ENCODE measurements at places on chromosomes 1 and 21.

- DNase-seq, result no peak
Measured at GRCh38 chr1:56265216-56265615, 314.1 kb downstream of the PLPP3 start.

- DNase-seq, result no peak
Measured at GRCh38 chr1:16980473-16981268, at the start of gene MFAP2. Gene MFAP2 (minus strand): TSS chr1:16980620. CDS start chr1:16978273, 2,347 bp downstream.

DNA sequence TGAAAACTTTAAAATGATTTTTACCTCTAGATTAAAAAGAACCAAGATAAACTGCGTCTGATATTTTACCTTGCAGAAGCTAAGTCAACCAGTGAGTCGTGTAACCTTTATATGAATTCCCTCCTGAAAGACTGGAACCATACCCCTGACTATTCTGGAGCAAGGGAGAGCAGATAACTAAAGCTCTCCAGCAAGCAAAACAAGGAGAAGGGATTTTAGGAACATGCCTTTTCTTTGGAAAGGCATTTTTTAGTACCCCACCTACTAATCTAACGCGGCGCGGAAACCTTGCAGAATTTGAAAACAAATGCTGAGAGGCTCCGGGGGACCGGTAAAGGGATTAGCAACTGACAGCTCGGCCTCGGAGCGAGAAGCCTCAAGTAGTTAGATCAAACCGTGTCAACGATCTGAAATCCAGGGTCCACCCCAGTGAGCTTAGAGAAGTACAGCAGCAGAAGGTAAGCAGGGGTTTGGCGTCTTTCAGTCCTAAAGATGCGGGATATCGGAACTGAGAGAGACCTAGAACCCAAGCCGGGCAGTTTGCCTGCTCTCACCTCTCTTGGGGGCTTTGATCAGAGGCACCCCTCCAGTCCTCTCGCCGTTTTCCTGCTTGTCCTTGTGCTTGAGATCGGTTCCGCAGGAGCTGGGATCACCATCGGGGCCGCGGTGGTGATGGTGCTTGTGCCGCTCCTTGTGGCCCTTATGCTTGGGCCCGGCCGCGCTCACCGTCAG lies 954 bp downstream of the RSBN1 start:
- DNase-seq, result no peak

DNA sequence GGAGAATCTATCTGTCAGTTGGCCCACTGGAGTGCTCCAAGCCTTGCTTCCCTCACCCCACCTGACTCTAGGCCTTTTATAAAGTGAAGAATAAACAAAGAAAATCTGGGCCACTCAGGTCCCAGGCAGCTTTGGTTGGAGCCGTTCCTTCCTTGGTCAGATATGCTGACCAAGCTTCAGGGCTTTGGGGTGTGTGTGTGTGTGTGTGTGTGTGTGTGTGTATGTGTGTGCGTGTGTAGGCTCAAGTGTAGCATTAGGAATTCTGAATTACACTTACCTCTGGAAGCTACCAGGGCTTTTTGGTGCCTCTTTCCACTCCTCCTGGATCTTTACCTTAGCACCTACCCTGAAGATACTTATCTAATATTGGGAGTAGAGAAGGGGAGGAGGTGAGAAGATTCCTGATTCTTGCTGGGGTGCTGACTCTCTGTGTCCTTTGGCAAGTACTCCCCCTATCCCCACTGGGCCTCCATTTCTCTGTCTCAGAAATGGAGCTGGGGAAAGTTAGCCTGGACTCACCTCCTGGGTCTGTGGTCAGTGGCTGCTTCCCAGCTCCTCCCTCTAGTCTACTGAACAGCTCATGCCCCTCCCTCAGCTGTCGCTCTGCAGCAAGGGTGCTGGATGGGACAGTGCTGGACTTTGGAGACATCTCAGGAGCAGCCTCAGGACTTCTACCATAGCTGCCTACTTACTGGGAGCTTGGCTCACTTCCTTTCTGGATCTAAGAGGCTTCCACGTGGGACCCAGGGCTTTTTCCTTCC lies 10.8 kb downstream of the FOXD2 start:
- no peak for DNase-seq

GRCh38 chr1:55867304-55867843 lies 652.2 kb upstream of the USP24 start:
- DNase-seq, result no peak

- peak; percentile 91 for DNase-seq
Measured at GRCh38 chr1:154760469-154760933, 109.6 kb downstream of the KCNN3 start.

DNA sequence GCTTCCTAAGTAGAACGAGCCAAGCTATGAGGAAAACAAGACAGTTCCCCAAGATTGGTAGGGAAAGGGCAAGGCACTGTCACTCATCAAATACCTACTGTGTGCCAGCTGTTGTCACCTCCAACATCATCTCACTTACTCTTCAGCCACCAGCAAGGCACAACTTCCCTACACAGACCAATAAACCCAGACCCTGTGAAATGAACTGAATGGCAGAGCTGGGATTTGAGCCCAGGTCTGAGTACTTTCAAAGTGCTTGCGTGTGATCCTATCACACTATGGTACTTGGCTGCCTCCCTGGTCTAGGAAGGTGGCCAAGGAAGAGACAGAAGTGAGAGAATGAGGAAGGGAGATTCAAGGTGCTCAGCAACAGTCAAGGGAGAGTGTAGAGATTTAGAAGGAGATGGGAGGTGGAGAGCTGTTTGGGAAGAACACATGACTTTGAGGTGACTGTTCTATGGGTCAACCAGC lies 16.7 kb upstream of the TRIM63 start:
- no peak for DNase-seq

- no peak for DNase-seq
Measured at GRCh38 chr1:27137544-27138075, 17.3 kb downstream of the SLC9A1 start.

GRCh38 chr1:201501812-201502510 lies 5.0 kb downstream of the CSRP1 start:
- DNase-seq, result no peak

- no peak for DNase-seq
Measured at GRCh38 chr1:100404821-100405220, 52.5 kb downstream of the CDC14A start.

DNA sequence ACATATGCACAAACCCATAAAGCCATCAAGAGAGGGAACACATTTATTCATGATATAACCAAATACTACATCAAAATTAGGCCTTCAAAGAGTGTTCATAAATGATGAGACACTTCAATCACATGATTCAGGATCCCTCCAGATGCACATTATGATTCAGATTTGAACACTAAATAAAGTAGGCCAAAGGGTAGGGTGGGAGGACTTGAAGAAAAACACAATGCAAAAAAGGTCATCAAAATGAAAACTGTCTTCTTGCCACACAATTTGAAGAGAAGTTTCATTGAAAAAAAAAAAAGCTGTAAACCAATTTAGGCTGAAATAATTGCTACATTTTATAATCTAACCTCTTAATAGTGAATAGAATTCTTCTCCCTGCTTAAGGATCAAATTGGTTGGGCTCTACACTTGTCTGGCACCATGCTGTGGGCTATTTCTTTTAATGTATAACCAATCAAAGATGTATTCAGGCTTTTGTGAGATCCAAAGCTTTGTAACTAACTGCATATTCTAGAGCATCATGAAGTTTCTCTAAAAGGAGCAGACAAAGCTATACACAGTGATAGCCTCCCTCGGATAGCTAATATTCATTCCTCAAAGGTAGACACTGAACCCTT lies 58.1 kb downstream of the ZSWIM5 start:
- DNase-seq, result no peak

- DNase-seq, result no peak
Measured at GRCh38 chr1:56452027-56453011, 127.0 kb downstream of the PLPP3 start.

DNA sequence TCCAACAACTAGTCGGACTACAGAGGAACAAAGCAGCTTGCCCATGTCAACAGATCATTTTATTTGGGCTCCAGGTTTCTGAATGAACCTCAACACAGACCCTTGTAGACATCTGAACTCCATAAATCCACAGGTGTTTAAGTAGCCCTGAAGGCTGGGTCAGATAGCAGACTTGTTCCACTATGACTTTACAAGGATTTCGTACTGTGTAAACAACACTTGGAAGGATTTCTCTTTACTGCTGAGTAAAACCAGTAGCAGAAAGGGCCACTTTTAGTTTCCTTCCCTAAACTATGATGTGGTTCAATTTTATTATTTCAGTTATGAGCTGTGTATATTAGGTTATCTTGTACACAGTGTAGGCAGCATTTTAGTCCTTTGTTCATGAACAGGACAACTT lies 316.4 kb upstream of the ADGRL2 start:
- DNase-seq, result no peak

GRCh38 chr1:117832453-117832852 lies 97.0 kb downstream of the GDAP2 start:
- DNase-seq, result no peak

- DNase-seq, result no peak
Measured at GRCh38 chr1:161736335-161736969, 13.1 kb upstream of the DUSP12 start.

GRCh38 chr1:47434051-47434842 lies 3.6 kb upstream of the FOXD2 start:
- DNase-seq, result no peak
